MCF 10A (cell line): ENCODE measurements at places on chromosomes 2 and 18. TPM values are rescaled to one million over a fixed set of nuclear protein-coding genes. Genes with fewer than 3 reads are reported as not detected.

TGIF1 gene
- total RNA-seq, result 161 and 172 TPM in 2 replicates

AMER3 gene
- not detected in 2 replicates for total RNA-seq

CELF4 gene
- not detected in 2 replicates for total RNA-seq

ARHGAP15 gene
- 0.61 TPM in 1 of 2 replicates, not detected in the other for total RNA-seq
